Bladder microvascular endothelial cell (primary cell): ENCODE measurements at places on chromosomes 12 and 14. TPM values are rescaled to one million over a fixed set of nuclear protein-coding genes. Genes with fewer than 3 reads are reported as not detected.

DACT1 gene
- 0.13 and 0.32 TPM in 2 replicates for total RNA-seq

MGP gene
- total RNA-seq, result 35.1 and 54.2 TPM in 2 replicates

IL26 gene
- total RNA-seq, result not detected in 2 replicates

TARBP2 gene
- 41.0 and 43.8 TPM in 2 replicates for total RNA-seq

RXYLT1 gene
- 7.3 and 9.4 TPM in 2 replicates for total RNA-seq

PPP1R36 gene
- total RNA-seq, result 0.57 and 0.81 TPM in 2 replicates

KCNC2 gene
- 0.32 TPM in 1 of 2 replicates, not detected in the other for total RNA-seq

SIX6 gene
- not detected in 2 replicates for total RNA-seq

LRRC9 gene
- total RNA-seq, result not detected in 2 replicates

DIABLO gene
- total RNA-seq, result 52.8 and 67.2 TPM in 2 replicates

CMA1 gene
- total RNA-seq, result not detected in 2 replicates

TAS2R7 gene
- total RNA-seq, result not detected in 2 replicates

COCH gene
- 0.16 and 2.8 TPM in 2 replicates for total RNA-seq

OR6C4 gene
- not detected in 2 replicates for total RNA-seq

KRT79 gene
- not detected in 2 replicates for total RNA-seq

ACACB gene
- 2.5 and 3.6 TPM in 2 replicates for total RNA-seq

KRT6C gene
- total RNA-seq, result not detected in 2 replicates

SYNDIG1L gene
- total RNA-seq, result 0.06 TPM in 1 of 2 replicates, not detected in the other

RPS6KL1 gene
- 7.0 and 15.9 TPM in 2 replicates for total RNA-seq

DTX1 gene
- total RNA-seq, result 0.16 and 1.2 TPM in 2 replicates

KLRC4 gene
- not detected in 2 replicates for total RNA-seq

SERPINA9 gene
- not detected in 2 replicates for total RNA-seq
